ENCODE measurements at places on chromosomes 2 and 18. TPM values are rescaled to one million over a fixed set of nuclear protein-coding genes. Genes with fewer than 3 reads are reported as not detected.

- no peak for DNase-seq
Measured at GRCh38 chr2:96804986-96805385, 11.1 kb upstream of the CNNM3 start.

GRCh38 chr2:36951574-36951973 lies 14.8 kb downstream of the STRN start:
- no peak for DNase-seq

SOCS6 gene
- 13.3 TPM for total RNA-seq

ZNF512 gene
- total RNA-seq, result 38.4 TPM

DNA sequence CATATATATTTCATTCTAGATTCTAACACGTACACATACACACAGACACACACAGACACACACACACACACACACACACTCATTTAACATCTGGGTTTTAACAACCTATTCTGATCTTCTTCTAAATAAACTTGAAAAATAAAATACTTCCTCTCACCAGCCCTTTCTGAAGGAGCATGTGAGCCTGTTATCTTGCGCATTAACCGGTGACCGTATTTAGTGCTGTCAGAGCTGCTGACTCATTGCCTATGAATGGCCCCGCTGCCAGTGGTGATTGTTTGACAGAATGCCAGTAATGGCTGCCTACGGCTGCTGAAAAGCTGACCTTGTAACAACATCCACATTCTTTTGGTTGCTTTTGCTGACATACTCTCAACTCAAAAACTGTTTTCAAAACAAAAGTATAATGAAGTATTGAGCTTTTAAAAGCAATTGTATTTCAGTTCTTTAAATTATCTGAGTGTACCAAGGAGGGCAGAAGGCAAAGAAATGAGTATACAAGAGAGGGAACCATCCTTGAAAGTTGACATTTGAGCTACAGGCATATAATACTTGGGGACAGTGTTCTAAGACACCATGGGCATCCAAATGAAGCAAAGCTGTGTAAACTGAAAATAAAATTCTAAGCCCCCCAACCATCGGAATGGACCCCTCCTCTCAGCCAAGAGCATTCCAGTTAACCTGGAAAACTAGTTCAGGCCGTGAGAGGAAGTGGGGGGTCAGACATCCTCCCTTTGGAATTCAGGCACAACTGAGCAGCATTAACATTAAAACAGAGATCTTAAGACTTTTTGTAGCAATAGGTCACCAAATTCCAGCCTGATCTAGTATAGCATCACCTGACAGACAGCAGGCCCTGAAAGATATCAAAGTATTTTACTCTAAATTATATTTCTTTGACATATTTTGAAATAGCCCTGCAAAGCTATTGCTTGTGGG lies 50.2 kb upstream of the DTNA start:
- peak; percentile 95 for DNase-seq
